ENCODE measurements at places on chromosomes 12 and 14.

- DNase-seq, result no peak
Observed at GRCh38 chr14:58738189-58738836, 100.6 kb downstream of the DACT1 start.

- DNase-seq, result no peak
Observed at GRCh38 chr12:106234449-106234848, 13.4 kb downstream of the CKAP4 start.

DNA sequence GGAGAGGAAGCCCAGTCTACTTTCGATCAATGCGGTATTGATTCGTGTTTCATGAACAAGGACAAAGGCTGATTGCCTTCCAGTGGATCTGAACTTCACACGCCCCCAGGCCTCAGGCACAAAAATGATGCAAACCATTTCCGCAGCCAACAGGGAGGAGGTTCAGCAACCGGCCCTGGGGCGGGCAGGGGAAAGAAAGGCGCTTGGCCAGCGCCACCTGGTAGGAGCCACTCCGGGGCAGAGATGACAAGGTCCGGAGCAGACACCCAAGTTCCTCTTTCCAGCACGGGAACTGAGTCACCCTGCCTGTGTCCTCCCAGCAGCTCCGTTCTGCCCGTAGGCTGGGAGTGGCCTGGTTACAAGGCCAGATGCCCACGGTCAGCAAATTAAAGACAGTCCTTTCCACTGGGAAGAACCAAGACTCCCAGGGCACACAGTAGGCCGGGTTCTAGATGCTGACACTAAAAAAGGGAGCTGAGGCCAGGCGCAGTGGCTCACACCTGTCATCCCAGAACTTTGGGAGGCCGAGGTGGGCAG lies 136.3 kb downstream of the SCARB1 start:
- no peak for DNase-seq

GRCh38 chr12:123120452-123121166 lies 30.3 kb downstream of the PITPNM2 start:
- no peak for DNase-seq

DNA sequence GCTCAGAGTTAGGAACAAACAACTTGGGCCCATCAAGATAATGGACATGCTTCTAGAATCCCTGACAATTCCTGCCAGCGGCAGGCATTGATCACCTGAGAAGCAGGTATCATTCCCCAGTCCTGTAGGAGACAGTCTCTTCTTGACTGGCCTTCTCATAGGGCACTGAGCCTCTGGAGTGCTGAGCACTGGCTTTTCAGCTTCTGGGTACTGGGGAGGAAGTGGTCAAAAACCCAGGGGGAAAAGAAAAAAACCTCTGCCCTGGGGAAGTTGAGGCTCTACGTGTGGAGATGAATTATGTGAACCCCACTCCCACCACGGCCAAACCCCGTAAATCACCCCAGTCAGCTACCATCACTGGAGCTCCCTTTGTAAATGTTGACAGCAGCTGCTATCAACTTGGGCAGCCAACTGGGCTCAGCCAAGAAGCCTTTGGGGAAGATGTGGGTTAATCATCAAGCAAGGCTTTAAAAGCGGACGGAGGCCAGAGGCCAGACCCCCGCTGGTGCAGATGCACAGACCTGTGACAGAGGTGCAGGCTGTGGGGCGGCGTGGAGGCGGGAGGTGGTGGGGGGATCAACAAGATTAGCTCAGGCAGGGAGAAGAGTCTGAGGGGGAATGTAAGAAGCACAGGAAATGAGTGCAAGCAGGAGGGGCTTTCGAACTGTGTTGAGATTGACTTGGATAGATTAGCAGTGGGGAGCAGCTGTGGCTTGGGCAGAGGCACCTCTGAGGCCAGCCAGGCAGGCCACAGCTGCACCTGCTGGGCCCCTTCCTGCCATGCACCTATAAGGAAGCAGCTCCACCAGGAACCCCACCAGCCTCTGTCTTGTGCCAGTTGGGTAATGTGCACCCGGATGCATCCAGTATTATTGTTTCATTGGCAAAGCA lies 105.4 kb upstream of the HIF1A start:
- DNase-seq, result no peak

- no peak for DNase-seq
Observed at GRCh38 chr12:132726386-132726785, 15.7 kb downstream of the PGAM5 start.

DNA sequence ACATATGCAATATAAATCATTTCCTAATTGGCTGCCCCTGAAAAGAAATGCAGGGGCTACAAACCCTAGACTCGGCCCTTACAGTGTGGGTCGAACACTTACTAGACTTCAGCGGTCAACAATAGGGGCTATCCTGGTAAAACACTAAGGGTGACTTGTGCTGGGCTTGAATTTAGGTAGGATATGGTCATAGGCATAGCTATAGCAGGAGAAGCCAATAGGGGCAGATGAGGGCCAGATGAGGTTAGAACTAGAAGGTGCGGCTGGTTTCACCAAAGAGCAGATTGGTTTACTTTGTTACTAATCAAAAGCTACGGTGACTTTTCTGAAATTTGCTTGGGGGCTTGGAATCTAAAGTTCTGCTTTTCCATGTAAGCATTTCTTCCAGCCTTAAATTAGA lies 282.3 kb upstream of the DIO2 start:
- DNase-seq, result no peak
